OCI-M1 (cell line): ENCODE measurements at places on chromosomes 6 and 20.

GRCh38 chr6:160798625-160799024, 96.6 kb downstream of the PLG start:
- DNase-seq: peak; percentile 18

- DNase-seq: no peak
Measured at GRCh38 chr6:38137608-38138265, 318.2 kb downstream of the ZFAND3 start.

GRCh38 chr20:47597090-47597489, 95.4 kb downstream of the NCOA3 start:
- no peak for DNase-seq

GRCh38 chr6:14053811-14054210, 63.8 kb upstream of the CD83 start:
- DNase-seq: no peak

GRCh38 chr20:44600758-44601201, 18.4 kb downstream of the PKIG start:
- DNase-seq: no peak

- DNase-seq: no peak
Measured at GRCh38 chr6:9405369-9405768, 970.0 kb upstream of the SLC35B3 start.

DNA sequence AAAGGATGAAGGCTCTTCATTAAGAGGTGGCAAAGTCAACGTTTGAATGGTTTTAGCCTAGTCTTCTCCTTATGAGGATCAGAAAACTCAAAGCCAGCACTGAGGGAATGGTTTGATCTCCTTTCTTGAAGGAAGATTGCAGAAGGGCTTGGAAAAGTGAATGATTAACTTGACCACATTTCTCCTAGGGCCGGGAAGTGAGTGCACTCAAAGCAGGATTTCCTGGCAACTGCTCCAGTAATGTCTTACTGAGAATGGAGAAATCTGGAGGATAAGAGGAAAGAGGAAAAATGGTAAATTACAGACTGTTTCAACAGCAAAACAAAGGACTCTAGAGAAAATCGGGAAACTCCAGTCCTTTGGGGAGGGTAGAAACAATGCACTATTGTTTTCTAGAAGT, 189.0 kb upstream of the FOXA2 start:
- DNase-seq: no peak

DNA sequence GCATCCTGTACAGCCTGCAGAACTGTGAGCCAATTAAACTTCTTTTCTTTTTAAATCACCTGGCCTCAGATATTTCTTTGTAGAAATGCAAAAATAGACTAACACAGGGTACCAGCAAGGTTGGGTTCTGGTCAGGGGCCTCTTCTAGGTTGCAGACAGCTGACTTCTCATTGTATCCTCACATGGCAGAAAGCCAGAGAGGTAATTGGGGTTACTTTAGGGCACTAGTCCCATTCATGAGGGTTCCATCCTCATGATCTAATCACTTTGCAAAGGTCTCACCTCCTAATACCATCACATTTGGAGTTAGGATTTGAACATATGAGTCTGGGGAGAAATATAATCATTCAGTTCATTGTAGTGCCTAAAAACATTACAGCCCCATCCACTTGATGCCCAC, 101.5 kb downstream of the LCA5 start:
- DNase-seq: no peak

- no peak for DNase-seq
Measured at GRCh38 chr20:653590-654416, 803 bp upstream of the SRXN1 start.

- DNase-seq: peak; percentile 97
Measured at GRCh38 chr6:31822036-31822821, 5.3 kb upstream of the HSPA1B start.

- DNase-seq: peak; percentile 35
Measured at GRCh38 chr20:50546729-50547314, 36.6 kb downstream of the PTPN1 start.

DNA sequence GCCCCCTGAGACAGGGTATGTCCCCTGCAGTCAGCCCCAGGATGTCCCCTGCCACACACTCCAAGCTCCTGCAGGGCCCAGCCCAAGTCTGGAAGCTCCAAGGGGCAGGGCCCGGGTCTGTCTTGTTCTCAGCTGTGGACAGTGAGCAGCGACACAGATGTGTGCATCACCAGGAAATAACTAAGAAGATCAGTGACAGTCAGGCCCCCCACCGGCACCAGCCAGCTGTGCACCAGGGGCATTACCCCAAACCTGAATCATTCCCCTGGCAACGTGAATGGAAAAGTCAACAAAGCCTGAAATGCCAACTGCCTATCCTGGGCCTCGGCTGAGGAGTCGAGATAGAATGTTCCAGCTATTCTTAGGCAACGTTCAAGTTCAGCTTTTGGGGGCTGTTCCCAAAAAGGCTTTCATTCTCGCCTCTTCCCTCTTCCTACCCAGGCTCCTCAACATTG, 105.0 kb downstream of the PREX1 start:
- DNase-seq: no peak

DNA sequence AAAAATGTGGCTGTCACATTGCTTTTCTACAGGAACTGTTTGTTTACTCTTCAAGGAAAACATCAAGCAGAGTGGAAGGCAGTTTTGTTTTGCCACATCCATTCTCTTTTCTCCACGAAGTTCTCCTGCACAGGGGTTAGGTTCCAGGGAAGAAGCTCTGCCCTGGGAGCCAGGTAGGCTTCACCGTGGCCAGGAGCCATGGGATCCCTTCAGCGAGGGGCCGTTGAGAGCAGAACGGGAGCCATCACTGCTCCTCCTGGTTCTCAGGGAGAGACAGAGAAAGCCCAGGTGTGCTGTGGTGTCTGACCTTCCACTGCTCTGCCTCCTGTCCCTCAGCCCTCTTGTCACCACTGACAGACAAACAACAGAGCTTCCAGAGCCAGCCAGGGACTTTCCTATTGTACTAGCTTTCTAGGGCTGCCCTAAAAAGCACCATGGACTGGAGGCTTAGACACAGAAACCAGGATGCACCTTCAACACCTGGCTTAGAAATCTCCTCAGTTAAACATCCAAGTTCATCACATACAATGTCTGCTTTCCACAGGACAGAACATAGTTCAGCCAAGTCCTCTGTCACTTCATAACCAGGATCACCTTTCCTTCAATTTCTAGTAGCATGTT, 75.6 kb upstream of the SLC22A23 start:
- DNase-seq: no peak

DNA sequence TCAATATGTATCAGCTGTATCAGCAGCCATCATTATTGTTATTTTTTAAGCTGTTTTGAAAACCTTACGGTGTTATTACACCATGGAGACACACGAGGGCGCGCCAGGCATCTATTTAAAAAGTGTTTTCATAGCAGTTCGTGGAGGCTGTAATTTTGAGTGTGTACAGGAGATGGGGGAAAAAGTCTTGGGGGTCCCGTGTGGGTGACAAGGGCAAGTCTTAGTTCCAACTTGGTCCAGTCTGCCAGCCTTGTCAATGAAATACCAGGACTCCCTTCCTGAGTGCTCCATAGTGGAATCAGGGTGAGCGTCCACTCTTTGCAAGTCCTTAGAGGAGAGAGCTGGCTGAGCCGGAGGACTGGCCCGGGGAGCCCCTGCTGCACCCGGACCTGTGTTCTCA, 43.3 kb downstream of the SLC2A10 start:
- DNase-seq: peak; percentile 71

DNA sequence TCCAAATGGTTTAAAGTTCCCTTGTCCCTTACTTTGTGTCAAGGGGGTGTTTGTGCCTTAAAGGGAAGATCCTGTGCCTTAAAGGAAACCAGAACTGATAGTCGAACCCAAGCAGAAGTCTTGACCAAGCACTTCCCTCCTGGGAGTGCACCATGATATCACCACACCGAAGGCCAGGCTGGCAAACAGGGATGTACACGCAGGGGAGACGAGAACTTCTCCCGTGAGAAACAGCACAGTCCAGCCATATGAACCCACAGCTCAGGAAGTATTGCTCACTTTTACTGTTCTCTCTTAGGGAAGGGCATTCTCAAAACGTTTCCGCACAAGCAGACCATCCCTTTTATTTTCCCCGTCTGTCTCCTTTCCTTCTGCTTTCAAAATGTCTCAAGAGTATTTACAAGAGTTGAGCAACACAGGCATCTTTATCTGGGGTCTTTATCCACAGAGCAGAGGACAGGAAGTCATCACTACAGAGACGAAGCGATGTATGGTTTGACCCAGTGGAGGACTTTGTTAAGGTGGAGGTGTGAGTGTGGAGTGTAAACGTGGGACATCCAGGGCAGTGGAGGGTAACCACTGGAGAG, 12.8 kb upstream of the SERPINB1 start:
- DNase-seq: no peak

GRCh38 chr6:13395272-13396237, 67.2 kb upstream of the TBC1D7 start:
- DNase-seq: peak; percentile 99

DNA sequence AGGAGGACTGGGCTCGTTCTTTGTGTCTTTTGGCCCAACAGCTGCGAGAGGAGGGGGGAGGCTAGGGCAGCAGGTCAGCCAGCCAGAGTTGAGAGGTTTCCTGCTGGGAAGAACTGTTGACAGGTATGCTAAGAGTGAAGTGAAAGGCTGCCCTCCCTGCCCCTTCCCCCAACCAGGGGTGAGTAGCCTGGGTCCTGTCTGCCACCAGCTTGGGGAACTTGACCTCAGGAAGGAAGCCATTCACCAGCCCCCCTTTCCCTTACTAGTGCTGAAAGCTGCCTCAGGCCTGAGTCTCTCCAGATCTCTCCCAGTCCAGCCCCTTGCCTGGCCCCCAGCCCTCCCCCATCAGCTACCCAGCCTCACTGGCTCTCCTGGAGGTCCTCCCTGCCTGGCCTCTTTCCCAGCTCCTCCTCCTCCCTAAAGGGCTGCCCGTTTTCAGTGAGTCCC, 20.7 kb upstream of the ZNF76 start:
- DNase-seq: no peak

DNA sequence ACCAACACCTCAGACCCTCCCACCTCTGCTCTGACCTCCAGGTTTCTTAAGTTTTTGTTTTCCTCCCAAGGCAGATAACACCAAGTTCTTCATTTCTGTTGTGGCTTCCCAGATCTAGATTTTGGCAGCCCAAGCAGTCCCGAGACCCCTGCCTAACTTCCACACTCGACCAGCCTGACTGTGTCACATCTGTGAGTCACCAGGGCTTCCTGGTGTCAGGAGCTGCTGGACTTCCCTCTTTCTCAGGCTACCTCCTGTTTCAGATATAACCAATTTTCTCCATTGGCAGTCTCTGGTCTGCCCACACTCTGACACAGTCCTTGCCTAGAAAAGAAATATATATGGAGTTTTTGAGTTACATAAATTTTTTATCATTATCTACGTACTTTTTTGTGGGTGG, 46.1 kb upstream of the CCN6 start:
- DNase-seq: peak; percentile 79

DNA sequence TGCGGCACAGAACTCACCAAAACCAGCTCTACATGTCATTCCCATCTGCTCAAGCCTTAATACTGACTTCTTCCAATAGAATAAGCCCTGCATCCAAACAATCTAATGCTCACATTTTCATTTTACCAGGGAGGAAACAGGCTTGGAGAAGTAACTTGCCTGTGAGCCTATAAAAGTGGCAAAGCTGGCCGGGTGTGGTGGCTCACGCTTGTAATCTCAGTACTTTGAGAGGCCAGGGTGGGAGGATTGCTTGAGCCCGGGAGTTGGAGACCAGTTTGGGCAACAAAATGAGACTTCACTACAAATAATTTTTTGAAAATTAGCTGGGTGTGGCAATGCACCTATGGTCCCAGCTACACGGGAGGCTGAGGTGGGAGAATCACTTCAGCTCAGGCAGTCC, 133.7 kb downstream of the LY86 start:
- no peak for DNase-seq

DNA sequence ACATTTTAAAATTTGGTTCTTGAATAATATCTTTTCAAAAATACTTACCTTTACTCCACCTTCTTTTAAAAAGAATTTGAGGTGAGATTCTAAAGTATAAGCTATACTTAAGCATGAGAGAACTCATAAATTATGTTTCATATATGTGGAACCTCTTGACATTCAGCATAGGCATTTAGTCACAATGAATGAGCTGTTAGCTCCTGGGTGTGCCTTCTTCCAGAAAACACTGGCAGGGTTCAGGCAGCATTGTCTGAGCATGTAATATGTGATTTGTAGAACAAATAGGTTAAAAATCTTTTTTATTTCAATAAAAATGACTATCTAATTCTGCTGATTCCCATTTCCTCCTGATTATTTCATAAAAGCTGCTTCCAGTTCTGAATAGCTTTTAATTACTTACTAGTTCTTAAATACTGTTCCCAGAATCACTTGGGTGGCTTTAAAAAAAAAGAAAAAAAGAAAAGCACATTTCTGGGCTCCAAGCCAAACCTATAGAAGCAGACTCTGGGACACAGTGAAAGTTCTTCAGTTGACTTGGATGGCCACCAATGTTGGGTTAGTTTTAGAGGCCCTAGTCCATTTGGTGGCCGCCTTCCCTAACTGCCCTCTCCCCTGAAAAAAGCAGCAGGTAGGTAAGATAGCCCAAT, 20.2 kb downstream of the RNF8 start:
- DNase-seq: peak; percentile 23
